ENCODE measurements at places on chromosomes 4 and X. TPM values are rescaled to one million over a fixed set of nuclear protein-coding genes. Genes with fewer than 3 reads are reported as not detected.

DNA sequence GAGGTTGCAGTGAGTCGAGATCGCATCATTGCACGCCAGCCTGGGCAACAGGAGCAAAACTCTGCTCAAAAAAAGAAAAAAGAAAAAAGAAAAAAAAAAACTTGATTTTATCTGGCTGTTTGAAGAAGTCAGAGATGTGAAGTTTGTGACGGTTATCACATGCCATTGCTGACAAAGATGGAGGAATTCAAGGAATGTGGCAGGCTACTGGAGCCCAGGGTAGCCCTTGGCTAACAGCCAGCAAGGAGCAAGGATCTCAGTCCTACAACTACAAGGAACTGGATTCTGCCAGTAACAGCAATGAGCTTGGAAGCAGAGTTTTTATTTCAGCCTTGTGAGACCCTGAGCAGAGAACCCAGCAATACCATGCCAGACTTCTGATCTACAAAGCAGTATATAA lies 24.3 kb upstream of the TET2 start:
- no peak for DNase-seq

DNA sequence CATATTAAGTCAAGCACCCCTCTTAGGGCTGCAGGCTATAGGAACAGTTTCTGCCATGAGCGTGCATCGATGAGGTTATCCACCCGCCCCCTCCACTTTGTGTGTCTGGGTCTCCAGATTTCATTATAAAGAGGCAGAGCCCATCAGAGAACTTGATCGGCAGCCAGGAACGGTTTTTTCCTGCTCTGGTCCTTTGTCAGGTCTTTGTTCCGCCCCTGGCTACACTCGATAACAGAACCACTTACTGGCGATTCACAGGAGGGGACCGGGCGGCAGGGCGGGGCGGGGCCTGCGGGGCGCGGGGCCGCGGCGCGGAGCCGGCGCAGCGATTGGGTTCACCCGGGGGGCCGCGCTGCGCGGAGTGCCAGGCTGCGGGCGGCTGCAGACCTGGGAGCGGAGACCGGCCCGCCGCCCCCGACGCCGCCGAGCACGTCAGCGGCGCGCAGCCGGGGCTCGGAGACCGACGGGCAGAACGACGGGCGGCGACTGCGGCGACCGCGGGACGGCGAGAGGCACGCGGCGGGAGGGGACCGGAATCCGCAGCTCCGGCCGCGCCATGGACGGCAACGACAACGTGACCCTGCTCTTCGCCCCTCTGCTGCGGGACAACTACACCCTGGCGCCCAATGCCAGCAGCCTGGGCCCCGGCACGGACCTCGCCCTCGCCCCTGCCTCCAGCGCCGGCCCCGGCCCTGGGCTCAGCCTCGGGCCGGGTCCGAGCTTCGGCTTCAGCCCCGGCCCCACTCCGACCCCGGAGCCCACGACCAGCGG lies at the start of gene SLC10A4:
TSS of gene SLC10A4 (plus strand) at position 338 of the 771 bp plus-strand sequence. CDS start at position 557, 219 bp downstream.
- no peak for DNase-seq

DNA sequence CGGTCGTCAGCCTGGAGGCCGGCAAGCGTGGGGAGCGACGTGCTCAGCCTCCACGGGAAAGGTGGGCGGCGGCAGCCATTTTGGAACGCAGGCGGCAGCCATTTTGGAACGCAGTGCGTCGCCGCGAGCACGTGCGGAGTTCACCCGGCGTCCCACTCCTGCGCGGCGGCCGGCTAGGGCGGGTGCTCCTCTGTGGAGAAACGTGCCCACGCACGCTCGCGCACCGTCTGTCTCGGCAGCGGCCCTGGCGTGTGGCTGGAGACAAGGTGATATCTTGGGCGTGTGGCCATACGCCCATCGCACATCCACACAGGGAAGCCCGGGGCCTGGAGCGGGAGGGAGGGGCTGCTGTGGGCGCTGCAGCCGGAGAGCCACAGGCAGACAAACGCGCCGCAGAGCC lies 21.1 kb downstream of the CPLX1 start:
- DNase-seq = no peak

DNA sequence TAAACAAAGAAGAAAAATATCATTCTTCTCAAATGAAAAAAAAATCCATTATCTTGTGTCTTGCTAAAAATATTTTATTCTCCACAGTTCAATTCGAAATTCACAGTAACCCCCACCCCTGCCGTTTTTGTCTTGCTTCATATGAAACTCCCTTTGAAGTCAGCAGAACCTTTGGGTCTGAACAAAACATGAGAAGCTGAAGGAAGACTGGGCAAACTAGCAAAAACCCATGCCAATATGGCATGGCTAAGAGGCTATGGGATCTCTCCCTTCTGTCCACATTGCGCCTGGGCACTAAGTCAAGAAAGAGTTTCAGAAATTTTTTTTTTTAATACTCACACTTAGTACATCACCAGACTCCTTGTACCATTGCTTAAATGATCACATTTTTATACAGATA lies 136.0 kb upstream of the SMIM31 start:
- DNase-seq = no peak

DNA sequence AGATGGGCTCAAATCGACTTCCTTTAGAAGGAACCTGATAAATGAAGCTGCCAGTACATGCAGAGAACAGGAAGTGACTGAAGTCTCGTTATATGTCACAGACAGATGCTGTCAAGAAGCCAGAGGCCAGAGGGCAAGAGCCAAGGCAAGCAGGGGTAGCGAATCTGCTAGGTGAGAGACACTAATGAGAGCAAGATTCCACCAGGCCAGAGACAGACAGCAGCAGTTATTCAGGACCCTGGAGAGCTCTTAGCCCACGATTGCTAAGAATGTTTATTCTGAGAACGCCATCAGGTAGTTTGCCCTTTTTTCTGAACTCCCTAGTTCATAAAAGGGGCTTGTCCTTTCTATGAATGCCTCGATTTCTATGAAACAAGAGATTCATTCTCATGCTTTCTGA lies 73.7 kb downstream of the BEND2 start:
- no peak for DNase-seq

DNA sequence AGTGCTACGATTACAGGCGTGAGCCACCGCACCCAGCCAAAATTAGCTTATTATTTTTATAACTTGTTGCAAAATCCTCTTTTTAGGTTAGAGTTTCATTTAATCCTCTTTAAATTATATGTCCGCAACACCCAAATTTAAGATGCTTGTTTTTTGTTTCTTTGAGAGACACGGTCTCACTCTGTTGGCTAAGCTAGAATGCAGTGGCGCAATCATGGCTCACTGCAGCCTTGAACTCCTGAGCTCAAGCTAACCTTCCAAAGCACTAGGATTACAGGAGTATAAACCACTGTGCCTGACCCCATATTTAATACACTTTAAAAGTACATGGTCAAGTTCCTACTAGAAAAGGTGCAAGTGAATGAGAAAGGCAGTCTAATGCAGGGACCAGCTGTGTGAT lies 2.2 kb downstream of the RBBP7 start:
- no peak for DNase-seq

- DNase-seq = no peak
Observed at GRCh38 chrX:142251680-142252079, 46.6 kb upstream of the MAGEC2 start.

GRCh38 chr4:20839957-20840356 lies 139.7 kb downstream of the PACRGL start:
- DNase-seq = no peak

GRCh38 chr4:120830204-120830603 lies 92.3 kb downstream of the PRDM5 start:
- DNase-seq = peak; percentile 56

DNA sequence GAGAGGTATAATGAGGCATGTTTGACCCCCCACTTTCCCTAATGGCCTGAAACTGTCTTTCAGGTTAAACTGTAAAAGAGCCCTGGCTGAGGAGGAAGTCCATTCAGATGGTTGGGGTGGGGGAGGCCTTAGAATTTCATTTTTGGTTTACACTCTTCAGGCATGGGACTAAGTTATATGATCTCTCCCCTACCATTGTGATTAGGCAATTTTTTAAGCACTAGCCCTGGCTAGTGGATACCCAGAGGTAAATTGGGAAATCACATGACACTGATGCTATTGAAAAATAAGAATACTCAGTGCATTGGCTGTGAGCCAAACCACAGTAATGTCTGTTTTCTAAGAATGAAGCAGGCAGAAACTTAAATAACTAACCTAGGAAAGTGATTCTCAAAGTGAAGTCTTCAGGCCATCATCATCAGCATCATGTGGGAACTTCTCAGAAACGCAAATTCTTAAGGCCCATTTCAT lies 149.7 kb downstream of the RRAGB start:
- DNase-seq = no peak

DNA sequence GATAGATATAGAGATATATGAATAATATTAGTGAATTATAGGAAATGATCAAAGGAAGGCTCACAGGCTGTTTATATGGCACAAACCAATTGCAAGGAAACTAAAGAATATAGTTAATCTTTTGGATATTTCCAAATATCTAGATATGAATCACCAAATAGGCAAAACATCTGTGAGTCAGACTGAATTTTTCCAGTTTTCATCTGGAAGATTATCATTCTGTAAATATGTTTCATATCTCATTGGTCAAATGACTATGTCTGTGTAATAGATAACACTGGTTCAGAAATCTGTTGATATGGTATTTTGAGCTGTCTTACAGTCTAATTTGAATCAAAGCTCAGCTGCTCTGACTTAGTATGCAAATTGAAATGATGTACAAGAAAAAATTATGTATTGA lies 303.6 kb downstream of the FAM133A start:
- DNase-seq = no peak

DNA sequence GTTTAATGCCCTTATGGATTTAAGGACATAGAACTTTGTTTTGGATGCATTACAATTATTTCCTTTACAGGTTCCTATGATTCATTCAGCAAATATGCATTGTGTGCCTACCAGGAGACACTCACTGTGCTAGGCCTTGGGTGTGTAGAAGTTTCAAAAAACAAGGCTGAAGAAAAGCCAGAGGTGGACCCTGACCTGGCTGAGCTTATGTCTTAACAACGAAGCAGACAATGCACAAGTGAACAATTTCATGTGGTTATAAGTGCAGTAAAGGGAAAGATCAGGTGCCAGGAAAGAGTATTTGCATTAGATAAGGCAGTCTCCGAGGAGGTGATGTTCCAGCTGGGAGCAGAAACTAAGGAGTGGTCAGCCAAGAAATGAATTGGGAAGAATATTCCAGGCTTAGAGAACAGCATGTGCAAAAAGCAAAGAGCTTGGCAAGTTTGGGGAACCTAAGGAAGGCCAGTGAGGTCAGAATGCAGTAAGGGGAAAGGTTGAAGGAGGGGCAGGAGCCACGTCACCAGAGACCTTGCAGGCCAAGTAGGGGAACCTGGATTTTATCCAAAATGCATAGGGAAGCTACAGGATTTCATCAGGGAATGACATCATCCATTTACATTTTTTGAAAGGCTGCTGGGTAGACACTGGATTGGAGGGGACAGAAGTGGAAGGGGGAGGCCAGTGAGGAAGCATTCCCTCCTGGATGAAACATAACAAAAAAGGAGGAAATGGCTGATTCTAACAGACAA lies 193.6 kb downstream of the SOWAHB start:
- no peak for DNase-seq

DNA sequence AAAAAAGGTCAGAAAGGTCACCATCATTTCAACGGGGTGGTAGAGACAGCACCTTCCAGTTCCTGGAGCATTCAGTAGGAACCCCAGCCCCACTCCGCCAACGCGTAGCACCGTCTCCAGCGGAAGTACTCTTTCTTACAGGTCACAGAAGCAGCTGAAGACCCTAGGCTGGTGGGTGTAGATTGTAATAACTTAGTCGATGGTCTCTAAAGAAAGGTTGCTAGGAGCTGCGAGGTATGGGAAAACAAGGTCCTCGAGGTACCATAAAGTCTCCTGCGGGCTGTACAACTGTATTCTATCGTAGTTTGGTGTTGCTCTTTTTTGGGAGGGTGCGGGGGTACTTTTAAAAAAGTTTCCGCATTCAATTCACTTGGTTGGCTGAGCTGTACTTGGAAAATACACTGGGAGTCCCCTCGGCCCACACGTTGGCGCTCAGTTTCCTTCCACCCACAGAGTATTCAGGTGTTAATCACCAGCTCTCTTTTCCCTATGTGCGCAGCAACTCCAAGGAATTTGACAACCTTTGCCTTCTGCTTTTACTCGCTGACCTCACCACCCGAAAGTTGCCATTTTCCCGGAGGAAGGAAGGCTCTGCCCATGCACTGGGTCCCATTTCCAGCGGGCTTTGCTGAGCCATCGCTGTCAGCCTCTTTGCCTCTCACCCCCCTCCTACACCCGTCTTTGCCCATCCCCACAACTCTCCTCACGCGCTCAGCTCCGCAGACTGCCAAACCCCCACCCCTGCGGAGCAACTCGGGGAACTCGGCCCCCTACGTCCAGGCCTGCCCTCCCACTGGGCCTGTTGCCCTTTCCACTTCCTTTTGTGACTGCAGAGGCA lies 4.8 kb upstream of the SOX3 start:
- no peak for DNase-seq

- DNase-seq = no peak
Observed at GRCh38 chr4:68250151-68250930, 4.8 kb upstream of the TMPRSS11B start.

DNA sequence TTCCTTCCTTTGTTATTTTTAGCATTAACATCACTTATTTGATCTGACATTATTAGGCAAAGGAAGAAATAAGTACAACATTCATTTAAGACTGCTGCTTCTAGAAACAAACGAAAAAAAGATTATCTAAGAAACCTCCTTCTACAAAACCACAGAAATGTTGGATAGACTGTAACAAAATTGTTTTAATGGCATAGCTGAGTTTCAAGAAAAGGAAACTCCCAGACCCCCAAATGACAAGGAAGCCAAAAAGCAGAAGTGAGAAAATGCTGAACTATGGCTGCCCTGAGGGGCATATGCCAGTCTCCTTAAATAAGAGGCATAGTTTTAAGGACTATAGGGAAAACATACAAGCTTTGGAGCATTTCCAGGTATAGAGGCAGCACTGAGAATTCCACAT lies 1431.6 kb upstream of the TENM3 start:
- DNase-seq = no peak

DNA sequence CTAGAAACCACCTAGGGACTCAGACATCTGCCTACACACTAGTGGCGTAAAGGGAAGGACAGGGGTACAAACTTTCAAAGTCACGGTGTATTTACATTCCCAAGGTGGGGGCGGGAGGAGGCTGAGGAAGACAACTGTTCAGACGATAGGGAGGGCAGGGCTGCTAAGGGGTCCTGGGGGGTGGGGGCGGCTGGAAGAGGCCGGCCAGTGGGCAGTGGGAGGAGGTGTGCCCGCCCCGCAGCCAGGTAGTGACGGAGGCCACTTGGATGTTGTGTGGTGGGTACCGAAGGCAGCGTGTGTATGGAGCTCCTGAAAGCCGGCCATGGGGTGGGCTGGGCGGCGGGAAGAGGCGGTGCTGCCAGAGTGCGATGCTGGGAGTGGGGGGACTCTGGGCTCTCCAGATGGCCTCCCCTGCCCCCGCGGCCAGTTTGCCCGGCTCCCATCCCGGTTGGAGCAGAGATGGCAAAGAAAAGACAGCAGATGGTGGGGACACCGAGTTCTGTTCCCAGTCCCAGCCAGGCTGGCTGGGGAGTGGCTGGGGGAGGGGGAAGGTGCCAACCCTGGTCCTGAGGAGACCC lies 24.2 kb downstream of the L1CAM start:
- DNase-seq = no peak

The BMP3 gene
- not detected for total RNA-seq

The F8 gene
- total RNA-seq = 26.9 TPM

The GBA3 gene
- not detected for total RNA-seq

The FAM9C gene
- 0.20 TPM for total RNA-seq

The TMEM154 gene
- total RNA-seq = 1.4 TPM

The AMBN gene
- not detected for total RNA-seq

The CSAG2 gene
- not detected for total RNA-seq

The NAP1L3 gene
- total RNA-seq = 2.9 TPM

The CXCL3 gene
- not detected for total RNA-seq

The ART3 gene
- total RNA-seq = 93.1 TPM

The ITGB1BP2 gene
- 70.5 TPM for total RNA-seq

The PRKX gene
- 8.3 TPM for total RNA-seq

The NAP1L5 gene
- 4.3 TPM for total RNA-seq

The MAGEA2 gene
- not detected for total RNA-seq

The PCSK1N gene
- not detected for total RNA-seq

All from heart left ventricle (tissue), 16 donors.